Activated CD8-positive, alpha-beta memory T cell treated with anti-CD3 and anti-CD28 coated beads for 1 hour (primary cell): ENCODE measurements at places on chromosomes 3 and 15.

DNA sequence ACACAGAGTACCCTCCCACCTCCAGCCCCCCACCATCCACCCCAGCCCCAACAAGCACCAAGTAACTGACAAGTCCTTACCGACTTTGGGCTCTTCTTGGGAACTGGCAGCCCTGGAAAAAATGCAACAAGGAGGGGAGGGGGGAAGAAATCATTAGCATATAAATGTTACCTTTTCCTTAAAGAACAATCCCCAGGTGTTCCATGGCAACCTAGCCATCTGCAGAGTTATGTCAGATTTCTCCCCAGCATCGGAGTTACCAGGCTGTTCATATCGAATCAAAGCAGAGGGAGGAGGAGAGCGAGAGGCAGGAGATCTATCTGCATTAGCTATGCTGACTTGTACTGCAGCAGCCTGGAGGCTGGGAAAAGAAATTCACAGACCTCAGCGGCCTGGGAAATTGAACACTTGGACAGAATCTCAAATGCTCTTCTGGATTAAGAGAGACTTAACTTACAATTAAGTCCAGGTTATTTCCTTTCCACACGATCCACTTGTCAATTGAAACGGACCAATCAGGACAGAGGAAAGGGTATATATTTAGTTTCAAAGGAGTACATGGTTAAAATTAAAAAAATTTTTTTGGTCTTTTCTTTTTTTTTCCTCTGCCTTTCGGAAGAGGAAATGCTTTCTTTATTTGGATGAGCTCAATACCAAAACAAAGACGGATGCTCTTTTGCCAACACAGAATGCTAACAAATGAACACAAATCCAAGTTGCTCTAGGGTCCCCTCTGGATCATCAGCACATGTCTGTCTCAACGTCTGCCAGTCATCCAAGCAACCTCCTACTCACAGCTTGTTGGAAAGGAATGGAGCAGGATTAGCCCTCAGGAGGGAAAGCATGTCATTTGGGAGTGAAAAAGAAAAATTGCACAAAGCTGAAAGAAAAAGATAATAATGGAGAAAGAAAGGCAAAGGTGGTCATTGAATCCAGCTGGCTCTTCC lies 637.1 kb downstream of the MAGI1 start:
- no peak for DNase-seq

DNA sequence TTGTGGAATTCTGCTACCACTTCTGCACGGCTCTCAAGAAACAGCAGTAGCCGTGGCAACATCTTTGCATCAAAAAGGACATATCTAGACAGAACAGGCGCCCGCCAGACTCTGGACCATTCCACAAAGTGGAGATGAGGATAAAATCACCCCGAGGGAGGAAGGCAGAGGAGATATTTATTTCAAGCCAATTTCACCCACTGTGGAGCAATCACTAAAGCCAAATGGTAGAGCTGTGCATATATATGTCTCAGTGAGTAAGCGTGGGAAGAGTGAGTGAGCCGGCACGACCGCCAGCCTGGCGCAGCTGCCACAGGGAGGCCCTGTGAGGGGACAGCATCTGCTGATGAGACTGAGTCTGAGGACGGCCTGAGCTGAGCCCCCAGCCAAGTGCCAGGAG lies 111.3 kb downstream of the MEGF11 start:
- no peak for DNase-seq

GRCh38 chr3:124643453-124643852 lies 86.8 kb upstream of the UMPS start:
- DNase-seq: no peak

- DNase-seq: no peak
Measured at GRCh38 chr3:27596334-27596841, 112.2 kb upstream of the SLC4A7 start.

- DNase-seq: no peak
Measured at GRCh38 chr3:144746631-144747030, 775.0 kb downstream of the DIPK2A start.

DNA sequence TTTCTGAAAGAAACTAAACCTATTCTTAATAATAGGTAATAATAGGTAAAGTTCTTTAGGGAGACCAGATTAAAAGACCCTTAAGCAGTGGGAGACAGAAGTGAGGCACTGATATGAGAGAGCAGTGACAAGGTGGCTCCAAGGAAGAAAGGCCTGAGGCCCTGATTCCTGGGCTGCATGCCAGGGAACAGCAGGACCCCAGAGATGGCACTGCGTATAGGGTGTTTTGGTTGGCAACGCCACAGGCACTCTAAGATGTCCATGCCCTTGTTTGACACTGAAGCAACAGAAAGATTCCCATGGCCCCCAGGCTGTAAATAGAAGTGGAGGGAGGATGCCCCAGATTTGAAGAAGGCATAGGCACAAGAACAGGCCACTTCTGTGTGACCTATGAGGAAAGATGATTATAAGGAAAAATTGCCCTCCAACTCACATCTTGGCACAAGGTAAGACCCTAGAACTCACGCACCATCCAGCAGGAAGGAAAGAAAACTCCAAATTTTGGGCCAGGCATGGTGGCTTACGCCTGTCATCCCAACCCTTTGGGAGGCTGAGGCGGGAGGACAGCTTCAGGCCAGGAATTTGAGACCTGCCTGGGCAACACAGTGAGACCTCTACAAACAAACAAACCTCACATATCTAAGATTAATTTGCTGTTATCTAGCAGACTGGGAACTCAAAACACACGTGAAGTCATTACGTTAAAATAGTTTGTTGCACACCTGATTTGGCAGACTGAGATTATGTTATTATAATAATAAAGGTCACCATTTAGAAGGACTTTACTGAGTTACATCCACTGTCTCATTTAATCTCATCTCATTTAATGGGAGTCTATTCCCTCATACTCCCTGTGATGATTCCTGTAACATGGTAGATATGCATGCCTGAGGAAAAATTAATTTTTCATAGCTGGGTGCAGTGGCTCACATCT lies 10.5 kb upstream of the BLM start:
- no peak for DNase-seq

GRCh38 chr3:121165397-121165837 lies 257.4 kb downstream of the STXBP5L start:
- no peak for DNase-seq

DNA sequence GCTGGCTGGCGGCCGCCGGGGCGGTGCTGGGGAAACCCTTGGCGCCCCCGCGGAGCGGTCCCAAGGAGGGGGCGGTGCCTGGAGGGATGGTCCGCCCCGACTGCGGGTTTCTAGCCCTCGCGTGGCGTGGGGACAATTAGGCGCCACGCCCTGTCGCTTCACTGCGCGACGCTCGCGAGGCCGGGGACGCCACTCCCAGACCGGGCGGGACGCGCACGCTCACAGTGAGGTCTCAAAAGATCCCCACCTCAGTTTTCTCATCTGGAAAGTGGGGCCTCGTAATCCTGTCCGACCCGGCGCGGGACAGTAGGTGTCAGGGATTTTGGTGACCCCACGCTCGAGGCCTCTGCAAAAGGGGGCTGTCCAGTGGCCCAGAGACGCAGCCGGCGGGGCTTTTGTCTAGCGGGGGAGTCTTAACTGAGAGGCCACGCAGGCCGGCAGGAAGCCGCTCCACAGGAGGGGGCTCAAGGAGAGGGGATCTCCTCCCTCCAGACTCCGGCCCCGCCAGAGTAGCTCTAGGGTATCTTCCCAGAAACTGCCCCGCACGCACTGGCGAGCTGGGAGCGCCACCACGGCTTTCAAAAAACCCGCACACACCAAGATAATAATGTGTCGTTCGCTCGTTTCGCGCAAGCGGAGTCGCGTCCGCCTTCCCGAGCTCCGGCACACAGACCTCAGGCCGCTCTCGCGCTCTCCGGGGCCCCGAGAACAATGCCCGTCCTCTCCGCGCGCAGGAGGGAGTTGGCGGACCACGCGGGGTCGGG lies 710 bp upstream of the CLK3 start:
- peak; percentile 83 for DNase-seq

DNA sequence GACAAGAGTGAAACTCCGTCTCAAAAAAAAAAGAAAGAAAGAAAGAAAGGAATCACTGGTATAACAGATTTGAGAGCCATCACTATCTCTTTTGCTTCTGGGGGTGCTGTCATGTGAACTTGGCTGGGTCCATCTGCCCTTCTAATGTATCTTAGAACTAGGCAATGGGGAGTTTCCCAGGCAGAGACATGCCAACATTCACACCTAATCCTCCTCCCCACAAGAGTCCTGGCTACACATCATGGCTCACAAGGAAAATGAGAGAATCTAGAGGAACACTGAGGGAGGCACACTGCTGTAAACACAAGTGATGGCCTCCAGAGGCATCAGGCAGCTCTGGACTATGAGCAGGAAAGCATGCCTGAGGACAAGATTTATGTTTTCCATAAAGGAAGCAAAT lies 67.8 kb upstream of the PPP2R3A start:
- DNase-seq: no peak

- no peak for DNase-seq
Measured at GRCh38 chr3:124839896-124840295, 47.3 kb downstream of the ITGB5 start.

DNA sequence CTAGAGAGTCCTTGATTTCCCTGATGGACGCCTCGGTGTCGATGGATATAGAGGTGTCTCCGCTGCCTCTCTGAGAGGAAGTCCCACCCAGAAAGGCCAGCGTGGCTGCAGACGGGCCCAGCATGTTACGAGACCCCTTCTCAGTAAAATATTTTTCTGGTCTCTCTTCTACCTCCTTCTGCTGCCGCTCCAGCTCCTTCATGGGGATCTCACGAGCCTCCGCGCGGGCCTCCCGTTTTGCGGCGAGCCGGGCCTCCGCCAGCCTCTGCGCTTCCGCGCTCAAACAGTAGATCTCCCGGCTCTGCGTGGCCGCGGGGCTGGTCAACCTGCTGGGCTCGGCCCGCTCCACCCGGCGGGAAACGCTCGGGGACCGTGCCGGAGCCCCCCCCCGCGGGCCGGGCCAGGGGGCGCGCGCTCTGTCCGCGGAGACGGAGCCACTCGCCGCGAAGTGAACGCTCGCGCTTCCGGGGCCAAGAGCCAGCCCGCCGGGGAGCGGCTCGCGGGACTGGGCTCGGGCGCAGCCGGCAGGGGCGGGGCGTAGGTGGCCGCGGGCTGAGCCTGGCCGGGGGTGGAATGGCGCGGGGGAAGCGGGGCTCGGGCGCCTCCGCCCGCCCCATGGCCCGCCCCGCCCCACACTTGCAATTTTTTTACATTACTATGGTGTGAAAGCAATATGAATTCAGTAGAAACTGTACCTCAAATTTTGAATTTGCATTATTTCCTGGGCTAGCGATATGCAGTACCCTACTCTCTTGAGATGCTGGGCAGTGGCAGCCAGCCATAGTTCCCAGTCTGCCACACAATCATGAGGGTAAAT lies 10.2 kb upstream of the KCNMB3 start:
- DNase-seq: peak; percentile 21

DNA sequence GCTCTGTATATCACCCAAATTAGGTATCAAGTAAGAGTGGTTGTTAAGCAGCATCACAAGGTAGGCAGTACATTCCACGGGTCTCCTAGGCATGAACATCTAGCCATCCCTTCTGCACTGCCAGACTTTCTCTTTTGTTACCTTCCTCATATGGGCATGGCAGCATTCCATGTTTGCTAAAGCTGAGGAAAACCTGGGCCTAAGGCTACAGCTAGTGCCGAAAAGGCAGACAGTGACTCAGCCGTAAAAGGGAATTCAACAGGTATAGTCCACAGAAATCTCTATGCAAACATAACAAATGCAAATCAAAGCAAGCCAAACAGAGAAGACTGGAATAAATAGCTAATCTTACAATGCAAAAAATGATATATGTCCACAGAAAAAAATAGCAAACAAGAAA lies 645.4 kb downstream of the ZBBX start:
- no peak for DNase-seq

DNA sequence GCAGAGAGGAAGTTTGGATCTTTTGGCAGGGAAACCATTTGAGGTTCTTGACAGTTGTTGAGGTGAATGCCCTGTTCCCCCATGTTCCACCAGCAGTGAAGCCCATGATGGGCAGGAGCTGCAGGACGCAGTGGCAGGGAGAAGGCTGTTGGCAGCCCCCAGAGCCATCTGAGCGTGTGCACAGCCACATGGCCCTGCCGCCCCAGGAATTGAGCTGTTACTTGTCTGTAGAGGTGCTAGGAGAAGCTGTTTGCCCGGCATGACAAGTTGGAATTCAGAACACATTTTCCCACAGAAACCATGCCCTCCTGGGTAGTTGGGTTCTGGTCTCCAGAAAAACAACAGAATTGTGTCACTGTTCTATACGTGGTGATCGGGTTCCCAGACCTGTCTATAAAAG lies 218.2 kb upstream of the NR2E3 start:
- DNase-seq: no peak

- no peak for DNase-seq
Measured at GRCh38 chr15:28132524-28133275, 33.6 kb upstream of the OCA2 start.

- DNase-seq: no peak
Measured at GRCh38 chr15:70308011-70308734, 210.5 kb upstream of the TLE3 start.

DNA sequence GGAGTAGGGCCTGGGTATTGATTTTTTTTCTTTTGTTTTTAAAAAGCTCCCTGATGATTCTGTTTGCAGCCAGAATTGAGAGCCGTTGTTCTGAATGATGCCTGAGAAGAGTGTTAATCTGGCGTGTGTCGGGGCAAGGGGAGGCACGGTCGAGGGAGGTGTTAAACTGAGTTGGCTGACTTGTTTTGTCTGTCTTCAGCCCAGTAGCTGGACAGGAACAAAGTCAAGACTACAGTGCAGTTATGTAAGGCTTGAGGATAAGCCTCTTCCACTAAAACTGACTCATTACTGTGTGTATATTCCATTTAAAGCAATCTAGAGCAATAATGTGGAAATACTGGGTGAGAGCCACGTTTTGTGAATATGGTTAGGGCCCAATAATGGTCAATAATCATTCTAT lies 119.0 kb upstream of the DLG1 start:
- DNase-seq: no peak

GRCh38 chr15:95944193-95944592 lies 386.3 kb upstream of the NR2F2 start:
- no peak for DNase-seq

DNA sequence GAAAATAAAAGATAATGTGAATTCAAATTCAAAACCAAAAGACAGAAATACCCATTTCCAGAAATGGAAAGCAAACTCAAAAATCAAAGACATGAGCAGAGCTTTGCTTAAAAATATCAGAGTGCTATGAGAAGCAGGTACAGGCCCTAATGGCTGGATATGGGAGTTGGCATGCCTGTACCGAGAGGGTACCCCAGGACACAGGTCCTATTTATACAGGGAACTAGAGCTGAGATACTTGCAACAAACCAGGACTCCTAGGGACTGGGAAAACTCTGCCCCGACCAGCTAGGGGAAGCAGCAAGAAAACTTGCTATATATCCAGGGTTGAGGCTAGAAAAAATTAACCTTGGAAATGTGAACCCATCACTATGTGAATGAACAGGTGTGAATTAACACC lies 36.0 kb upstream of the SYNPR start:
- no peak for DNase-seq

GRCh38 chr15:56053046-56053400 lies 59.6 kb upstream of the NEDD4 start:
- DNase-seq: no peak

DNA sequence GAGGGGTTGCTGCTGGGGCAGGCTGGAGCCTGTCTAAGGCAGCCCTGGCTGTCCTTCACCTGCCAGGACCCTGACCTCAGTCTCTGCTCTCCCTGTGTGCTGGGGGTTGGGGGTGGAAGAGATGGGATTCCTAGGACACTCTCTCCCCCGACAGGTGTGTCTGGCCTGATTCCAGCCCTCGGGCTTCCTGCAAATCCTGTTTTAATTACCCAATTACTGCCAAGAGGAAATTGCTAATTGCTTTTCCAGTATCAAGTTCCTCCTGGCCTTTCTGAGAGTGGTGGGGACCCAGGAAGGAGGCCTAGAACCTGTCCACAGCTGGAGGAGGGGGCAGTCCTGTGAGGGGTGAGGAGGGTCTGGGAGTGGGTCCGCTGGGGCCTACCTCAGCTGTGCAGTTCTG lies 15.8 kb downstream of the PLXNA1 start:
- no peak for DNase-seq
